ENCODE measurements at places on chromosomes 2 and 18. TPM values are rescaled to one million over a fixed set of nuclear protein-coding genes. Genes with fewer than 3 reads are reported as not detected.

The ASPRV1 gene
- 0.54 TPM for total RNA-seq

The PKP4 gene
- total RNA-seq: 30.6 TPM

The ZNF385B gene
- total RNA-seq: 13.5 TPM

The LRATD1 gene
- total RNA-seq: under 0.01 TPM

The ZNF512 gene
- total RNA-seq: 25.6 TPM

Measured in articular chondrocyte of knee joint (primary cell).